ENCODE measurements at places on chromosomes 3 and 15. TPM values are rescaled to one million over a fixed set of nuclear protein-coding genes. Genes with fewer than 3 reads are reported as not detected.
A peak's percentile ranks its signal among the peaks of the same experiment; 100 is the strongest.

Gene BFSP2
- total RNA-seq = not detected

Gene NR1I2
- total RNA-seq = 0.28 TPM

Gene FOXL2NB
- not detected for total RNA-seq

Gene CASR
- total RNA-seq = not detected

Gene ROBO1
- 5.3 TPM for total RNA-seq

Gene KPNA4
- 36.0 TPM for total RNA-seq

Gene GOLGA6D
- total RNA-seq = not detected

Gene RNF111
- 46.9 TPM for total RNA-seq

Gene FBXL22
- total RNA-seq = 1.2 TPM

Gene CSPG4
- total RNA-seq = not detected

Gene GP9
- not detected for total RNA-seq

Gene CCR3
- total RNA-seq = 1.9 TPM

Gene P3H2
- not detected for total RNA-seq

GRCh38 chr15:34609102-34610057, 25.9 kb upstream of the GOLGA8B start:
- DNase-seq = no peak
- H3K4me3 ChIP-seq = peak overlapping the region; percentile 30
- H3K27ac ChIP-seq = peak overlapping the region; percentile 32
- no peaks in the 10 kb centered on the region for H3K36me3 ChIP-seq
- peaks cover 39% of the 10 kb centered on the region for H3K27me3 ChIP-seq

DNA sequence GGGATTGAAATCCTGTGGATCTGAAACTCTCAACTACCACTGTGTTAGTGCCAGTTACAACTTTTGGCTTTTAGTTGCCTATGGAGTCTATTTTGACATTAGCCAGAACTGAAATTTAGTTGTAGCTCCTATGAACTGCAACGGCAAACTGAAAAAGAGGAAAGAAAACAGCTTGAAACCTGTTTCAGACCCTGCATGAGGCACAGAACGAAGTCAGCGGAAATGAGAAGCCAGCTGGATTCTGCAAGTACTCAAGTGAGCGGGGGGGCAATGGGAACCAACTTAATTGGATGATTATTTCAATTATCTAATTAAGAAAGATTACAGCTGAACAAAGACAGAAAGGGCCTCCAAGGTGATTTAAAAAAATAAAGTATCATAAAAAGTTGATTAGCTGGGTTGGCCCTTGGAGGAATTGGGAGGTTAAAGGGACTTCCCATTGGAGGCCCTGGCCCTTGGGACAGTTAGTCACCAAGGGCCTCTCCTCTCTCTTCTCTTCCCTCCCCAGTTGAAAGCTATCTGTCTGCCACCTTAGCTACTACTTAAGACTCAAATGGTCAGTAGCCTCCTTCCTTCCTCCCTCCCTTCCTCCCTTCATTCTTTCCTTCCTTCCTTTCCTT, 352.1 kb downstream of the SHQ1 start:
- no peak overlapping the region for H3K4me3 ChIP-seq
- no peak overlapping the region for H3K27ac ChIP-seq
- DNase-seq = no peak
- H3K27me3 ChIP-seq = no peaks in the 10 kb centered on the region
- no peaks in the 10 kb centered on the region for H3K4me1 ChIP-seq
- H3K36me3 ChIP-seq = peaks cover 2% of the 10 kb centered on the region

DNA sequence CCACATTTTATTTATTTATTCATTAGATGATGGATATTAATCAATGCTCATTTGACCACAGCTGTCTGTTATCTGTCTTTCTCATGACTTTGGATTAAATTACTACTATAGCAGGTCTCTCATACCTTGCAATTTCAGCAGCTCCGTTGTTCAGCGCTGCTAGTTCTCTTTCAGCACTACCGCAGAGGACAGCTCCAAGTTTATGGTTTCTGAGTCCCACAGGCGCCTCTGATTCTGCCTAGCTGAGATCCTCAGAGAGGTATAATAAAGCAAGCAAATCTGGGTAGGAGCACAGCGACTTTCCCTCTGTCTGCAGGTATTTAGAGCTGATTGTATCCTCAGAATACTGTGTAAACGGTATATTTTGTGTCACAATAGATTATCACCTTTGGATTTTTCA, 204.9 kb downstream of the CNTN4 start:
- no peak overlapping the region for H3K4me3 ChIP-seq
- H3K27ac ChIP-seq = no peak overlapping the region
- H3K4me1 ChIP-seq = no peaks in the 10 kb centered on the region
- H3K27me3 ChIP-seq = no peaks in the 10 kb centered on the region
- no peak for DNase-seq

DNA sequence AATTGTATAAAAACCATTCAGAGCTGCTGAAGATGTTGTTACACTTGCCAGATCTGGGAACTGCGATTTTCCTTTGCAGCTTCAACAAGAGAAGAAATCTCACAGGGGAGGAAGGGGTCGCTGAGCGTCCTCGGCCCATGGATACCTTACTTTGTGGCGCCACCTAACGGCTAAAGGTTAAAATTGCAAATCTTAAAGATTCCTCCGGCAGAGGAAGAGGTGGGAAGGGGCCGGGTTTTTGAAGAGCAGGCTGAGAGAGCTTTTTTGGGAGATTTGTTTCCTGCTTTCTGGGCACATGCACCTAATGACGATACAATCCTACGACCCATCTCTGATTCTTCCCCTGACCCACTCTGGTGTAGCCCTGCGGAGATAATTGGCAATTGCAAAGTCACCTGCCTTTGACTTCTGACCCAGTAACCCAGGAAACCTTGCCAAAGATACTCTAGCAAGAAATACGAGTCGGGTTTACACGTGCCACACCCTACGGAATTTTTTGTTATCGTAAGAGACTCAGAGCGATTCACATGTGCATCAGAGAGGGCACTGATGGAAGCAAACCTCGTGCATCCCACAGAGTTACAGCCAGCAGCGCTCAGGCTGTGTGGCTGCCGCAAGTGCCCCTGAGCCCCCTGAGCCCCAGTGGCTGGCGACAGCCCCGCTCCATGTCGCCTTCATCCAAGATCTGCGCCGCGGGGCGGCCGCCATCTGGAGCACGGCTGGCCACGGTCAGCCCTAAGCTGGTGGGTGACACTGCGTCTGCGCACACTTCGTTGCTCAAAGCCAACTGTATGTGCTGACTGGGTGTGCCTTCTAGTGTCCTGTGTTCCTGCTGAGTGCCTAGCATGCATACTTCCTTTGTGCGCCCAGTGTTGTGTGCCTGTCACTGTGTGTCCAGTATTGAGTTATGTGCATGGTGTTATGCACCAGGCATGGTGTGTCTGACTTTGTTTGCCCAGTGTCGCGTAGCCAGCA, 55.2 kb upstream of the CHRNA7 start:
- H3K4me1 ChIP-seq = peaks cover 5% of the 10 kb centered on the region
- no peaks in the 10 kb centered on the region for H3K36me3 ChIP-seq
- no peak overlapping the region for H3K27ac ChIP-seq
- no peak for DNase-seq

DNA sequence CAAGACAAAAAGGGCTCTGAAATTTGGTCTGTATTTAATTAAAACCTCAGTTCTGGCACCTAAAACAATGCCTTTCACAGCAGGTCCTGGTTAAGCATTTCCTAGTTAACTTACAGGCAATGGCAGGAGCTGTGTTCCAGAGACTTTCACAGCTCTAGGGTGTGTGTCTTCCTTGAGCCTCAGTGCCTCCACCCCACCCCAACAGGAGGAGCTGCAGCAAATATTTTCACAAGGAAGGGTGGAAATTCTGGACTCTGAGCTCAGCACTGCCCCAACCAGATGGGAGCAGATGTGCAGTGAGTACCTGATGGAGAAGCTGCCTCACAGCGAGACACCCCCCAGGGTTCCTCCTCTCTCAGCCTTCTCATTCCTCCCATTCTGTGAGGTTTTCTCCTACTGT, 106.3 kb upstream of the SPATA12 start:
- H3K27ac ChIP-seq = no peak overlapping the region
- no peaks in the 10 kb centered on the region for H3K36me3 ChIP-seq
- H3K4me3 ChIP-seq = no peak overlapping the region
- peaks cover 2% of the 10 kb centered on the region for H3K27me3 ChIP-seq
- no peak for DNase-seq

GRCh38 chr15:79863886-79864285, 32.9 kb downstream of the MTHFS start:
- peaks cover 46% of the 10 kb centered on the region for H3K36me3 ChIP-seq
- H3K27ac ChIP-seq = no peak overlapping the region
- H3K27me3 ChIP-seq = no peaks in the 10 kb centered on the region
- DNase-seq = no peak
- peaks cover 5% of the 10 kb centered on the region for H3K4me1 ChIP-seq

GRCh38 chr3:22089284-22089683, 338.3 kb upstream of the ZNF385D start:
- H3K4me1 ChIP-seq = no peaks in the 10 kb centered on the region
- no peaks in the 10 kb centered on the region for H3K36me3 ChIP-seq
- no peak for DNase-seq
- no peak overlapping the region for H3K4me3 ChIP-seq
- H3K27me3 ChIP-seq = no peaks in the 10 kb centered on the region

DNA sequence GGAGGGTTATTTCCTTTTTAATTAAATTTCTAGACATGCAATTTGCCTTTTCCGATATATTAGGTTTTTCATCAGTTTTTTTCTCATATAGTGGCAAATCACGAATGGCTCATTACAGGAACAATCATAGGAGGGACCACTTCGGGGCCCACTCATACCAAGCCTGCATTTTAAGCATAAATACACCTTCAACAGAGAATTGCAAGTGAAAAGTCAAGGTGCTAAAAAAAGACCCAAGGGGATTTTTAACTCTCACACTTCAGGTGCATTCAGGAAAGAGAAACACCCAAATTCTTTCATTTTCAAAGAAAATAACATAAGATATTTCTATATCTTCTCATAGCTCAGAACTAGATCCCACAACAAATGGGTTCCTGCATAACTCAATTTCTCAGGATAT, 979.6 kb upstream of the NR2F2 start:
- no peak for DNase-seq
- H3K36me3 ChIP-seq = no peaks in the 10 kb centered on the region
- H3K4me1 ChIP-seq = no peaks in the 10 kb centered on the region
- H3K27ac ChIP-seq = no peak overlapping the region
- H3K27me3 ChIP-seq = peaks cover 5% of the 10 kb centered on the region

GRCh38 chr15:40909662-40910630, 15.7 kb downstream of the VPS18 start:
- no peaks in the 10 kb centered on the region for H3K36me3 ChIP-seq
- H3K4me1 ChIP-seq = peaks cover 7% of the 10 kb centered on the region
- no peaks in the 10 kb centered on the region for H3K27me3 ChIP-seq
- H3K27ac ChIP-seq = peak overlapping the region; percentile 61

DNA sequence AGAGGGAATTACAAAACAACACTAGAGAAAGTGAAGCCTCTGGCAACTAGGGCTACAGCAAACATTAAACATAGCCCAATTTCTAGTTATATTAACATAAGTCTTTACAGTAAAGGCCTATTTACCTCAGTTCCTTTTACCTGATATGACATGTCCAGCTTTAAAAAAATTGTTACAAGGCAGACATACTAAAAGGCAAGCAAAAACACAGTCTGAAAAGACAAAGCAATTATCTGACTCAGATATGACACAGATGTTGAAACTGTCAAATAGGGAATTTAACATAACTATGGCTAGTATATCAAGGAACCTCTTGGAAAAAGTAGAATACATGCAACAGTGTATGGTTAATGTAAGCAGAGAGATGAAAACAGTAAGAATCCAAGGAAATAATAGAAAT, 238.6 kb downstream of the RAP2B start:
- peaks cover 6% of the 10 kb centered on the region for H3K36me3 ChIP-seq
- H3K4me1 ChIP-seq = peaks cover 16% of the 10 kb centered on the region
- no peak for DNase-seq
- no peak overlapping the region for H3K27ac ChIP-seq
- no peaks in the 10 kb centered on the region for H3K27me3 ChIP-seq
- H3K4me3 ChIP-seq = no peak overlapping the region

- H3K4me1 ChIP-seq = peaks cover 44% of the 10 kb centered on the region
- no peaks in the 10 kb centered on the region for H3K27me3 ChIP-seq
- no peak overlapping the region for H3K27ac ChIP-seq
- no peaks in the 10 kb centered on the region for H3K36me3 ChIP-seq
Measured at GRCh38 chr3:133476971-133477375, 77.1 kb downstream of the BFSP2 start.

GRCh38 chr3:171072432-171072831, 45.9 kb upstream of the SLC2A2 start:
- no peaks in the 10 kb centered on the region for H3K27me3 ChIP-seq
- H3K36me3 ChIP-seq = peaks cover 45% of the 10 kb centered on the region
- no peak overlapping the region for H3K4me3 ChIP-seq

- no peaks in the 10 kb centered on the region for H3K4me1 ChIP-seq
- no peak overlapping the region for H3K4me3 ChIP-seq
- no peak for DNase-seq
- H3K27me3 ChIP-seq = no peaks in the 10 kb centered on the region
- H3K36me3 ChIP-seq = no peaks in the 10 kb centered on the region
Measured at GRCh38 chr3:159273608-159274007, 471.8 kb downstream of the MFSD1 start.

DNA sequence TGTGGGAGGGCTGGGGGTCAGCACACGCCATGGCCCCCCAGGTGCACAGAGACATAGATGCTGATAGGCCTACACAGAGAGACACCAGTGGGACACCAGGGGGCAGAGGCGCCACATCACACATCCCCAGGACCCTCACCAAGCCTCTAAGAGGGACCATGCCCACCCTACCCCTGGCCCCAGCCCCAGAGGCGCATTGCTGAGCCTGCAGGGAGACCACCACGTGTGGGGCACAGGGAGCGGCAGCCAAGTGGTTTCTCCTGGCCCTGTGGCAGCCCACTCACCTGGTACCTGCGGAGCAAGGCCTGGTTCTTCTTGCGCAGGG, 1.2 kb downstream of the CCDC9B start:
- no peaks in the 10 kb centered on the region for H3K36me3 ChIP-seq
- no peak for DNase-seq
- no peak overlapping the region for H3K4me3 ChIP-seq
- H3K4me1 ChIP-seq = peaks cover 6% of the 10 kb centered on the region
- H3K27me3 ChIP-seq = no peaks in the 10 kb centered on the region
- H3K27ac ChIP-seq = no peak overlapping the region

- H3K4me3 ChIP-seq = no peak overlapping the region
- H3K27ac ChIP-seq = no peak overlapping the region
- no peak for DNase-seq
- no peaks in the 10 kb centered on the region for H3K36me3 ChIP-seq
- no peaks in the 10 kb centered on the region for H3K4me1 ChIP-seq
Measured at GRCh38 chr15:71654720-71655174, 155.6 kb upstream of the NR2E3 start.
